NCI-H146 (cell line): ENCODE measurements at places on chromosomes 11 and 22.

- no peak for DNase-seq
Measured at GRCh38 chr11:73187854-73188253, 30.2 kb upstream of the P2RY2 start.

DNA sequence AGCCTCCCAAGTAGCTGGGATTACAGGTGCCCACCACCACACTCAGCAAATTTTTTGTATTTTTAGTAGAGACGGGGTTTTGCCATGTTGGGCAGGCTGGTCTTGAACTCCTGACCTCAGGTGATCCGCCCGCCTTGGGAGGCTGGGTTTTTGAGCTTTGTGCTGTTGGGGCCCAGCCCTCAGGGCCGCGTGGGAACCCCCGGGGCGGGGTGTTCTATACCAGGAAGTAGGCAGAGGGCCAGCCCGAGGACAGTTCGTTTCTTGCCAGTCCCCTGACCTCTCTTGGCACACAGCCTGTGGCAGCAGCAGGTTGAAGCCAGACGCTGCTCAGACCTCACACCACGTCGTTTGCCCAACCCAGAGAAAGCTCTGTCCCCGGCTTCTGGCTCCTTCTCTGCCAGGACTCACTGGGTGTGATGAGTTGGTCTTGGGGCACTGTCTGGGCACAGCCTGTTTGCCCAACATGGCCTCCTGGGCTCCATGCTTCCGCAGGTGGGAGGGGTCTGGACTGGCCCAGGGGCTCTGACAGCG, 24.9 kb upstream of the CHKA start:
- no peak for DNase-seq

GRCh38 chr11:76736773-76737495, 46.2 kb upstream of the TSKU start:
- DNase-seq = peak; percentile 66

DNA sequence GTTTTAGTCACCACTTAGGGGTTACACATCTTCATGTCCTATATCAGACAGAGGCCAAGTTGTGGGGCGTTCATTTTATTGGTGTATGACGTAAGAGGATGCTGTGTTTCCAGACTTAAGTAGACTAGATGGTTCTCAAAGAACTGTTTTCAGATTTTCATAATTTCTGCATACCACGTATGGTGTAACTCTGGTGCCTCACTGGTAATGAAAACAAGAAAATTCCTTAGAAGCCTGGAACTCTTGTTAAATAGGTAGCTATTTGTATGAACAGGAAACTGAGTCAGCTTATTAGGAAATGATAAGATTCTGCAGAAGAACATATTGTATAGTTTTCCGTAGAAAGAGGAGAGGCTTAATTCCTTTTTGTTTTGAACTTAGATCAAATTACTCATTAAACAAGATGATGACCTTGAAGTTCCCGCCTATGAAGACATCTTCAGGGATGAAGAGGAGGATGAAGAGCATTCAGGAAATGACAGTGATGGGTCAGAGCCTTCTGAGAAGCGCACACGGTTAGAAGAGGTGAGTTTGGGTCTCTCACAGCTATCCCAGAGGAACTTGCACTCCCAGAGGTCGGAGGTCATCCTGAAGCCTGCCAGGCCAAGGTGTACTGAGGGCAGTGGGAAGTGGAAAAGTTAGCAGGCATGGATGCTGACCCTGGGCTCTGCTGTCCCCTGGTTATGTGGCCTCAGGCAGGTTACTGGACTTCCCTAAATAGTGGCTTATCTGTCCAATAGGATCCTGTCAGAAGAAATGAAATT, 3.9 kb downstream of the CDC45 start:
- DNase-seq = no peak

DNA sequence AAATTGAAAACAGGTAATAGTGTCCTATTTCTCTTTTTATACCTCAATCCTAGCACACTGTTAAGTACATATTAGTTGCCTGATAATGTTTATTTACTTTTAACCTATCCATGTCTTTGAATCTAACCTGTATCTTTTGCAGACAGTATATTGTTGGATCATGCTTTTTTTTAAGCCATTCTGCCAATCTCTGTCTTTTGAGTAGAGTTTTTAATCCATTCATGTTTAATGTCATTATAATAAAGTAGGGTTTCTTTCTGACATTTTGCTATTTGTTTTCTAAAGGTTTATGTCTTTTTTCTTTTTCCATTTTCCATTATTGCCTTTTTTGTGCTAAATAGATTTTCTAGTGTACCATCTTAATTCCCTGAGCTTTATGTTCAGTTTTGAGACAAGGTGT, 23.8 kb upstream of the DEPDC7 start:
- no peak for DNase-seq

DNA sequence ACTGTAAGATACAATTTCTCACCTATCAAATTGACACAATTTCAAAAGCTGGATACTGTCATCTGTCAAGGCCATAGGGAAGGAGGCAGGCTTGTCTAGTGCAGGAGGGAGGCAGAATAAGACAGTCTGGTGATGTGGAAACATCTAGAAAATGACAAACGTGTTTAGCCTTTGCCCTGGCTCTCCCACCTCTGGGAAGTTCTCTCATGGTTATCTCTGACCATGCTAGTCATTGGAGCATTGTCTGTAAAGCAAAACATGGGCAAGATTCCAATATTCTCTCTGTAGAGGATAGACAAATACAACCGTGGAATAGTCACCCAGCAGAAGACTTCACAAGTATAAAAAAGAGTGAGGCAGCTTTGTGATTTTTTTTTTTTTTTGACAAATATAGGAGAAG, 9.1 kb upstream of the SERHL2 start:
- no peak for DNase-seq

DNA sequence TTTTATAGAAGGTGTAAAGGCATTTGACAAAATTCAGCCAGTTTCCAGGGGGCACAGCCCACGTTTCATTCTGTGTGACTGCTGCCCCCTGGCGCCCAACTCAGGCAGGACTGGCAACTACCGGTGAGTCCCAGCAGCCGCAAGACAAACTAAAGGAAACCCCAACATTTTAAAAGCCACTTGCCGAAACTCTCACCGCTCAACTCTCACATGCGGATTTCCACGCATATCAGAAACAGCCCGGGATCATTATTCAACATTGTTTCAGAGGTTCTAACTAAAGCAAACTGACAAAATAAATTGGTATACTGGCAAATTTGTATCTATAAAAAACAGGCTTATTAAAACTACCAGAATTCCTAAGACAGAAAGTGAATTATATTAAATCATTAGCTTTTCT, 48.2 kb downstream of the MORC2 start:
- peak; percentile 35 for DNase-seq
